ENCODE measurements at places on chromosomes 13 and 19. TPM values are rescaled to one million over a fixed set of nuclear protein-coding genes. Genes with fewer than 3 reads are reported as not detected.

DNA sequence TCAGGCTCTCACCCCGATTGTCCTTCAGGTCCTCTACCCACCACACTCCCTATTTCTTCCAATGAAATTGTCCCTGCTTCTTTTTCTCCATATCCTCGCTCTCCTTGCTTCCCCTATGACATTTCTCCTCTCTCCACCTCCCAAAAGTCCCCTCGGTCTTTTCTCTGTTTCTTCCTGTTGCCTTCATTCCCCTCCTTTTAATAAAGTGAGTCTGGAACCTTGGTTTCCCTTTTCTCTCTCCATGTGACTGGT, 676 bp upstream of the ZNF574 start:
- DNase-seq: no peak

GRCh38 chr13:34719060-34719875, 222.8 kb upstream of the NBEA start:
- DNase-seq: no peak

DNA sequence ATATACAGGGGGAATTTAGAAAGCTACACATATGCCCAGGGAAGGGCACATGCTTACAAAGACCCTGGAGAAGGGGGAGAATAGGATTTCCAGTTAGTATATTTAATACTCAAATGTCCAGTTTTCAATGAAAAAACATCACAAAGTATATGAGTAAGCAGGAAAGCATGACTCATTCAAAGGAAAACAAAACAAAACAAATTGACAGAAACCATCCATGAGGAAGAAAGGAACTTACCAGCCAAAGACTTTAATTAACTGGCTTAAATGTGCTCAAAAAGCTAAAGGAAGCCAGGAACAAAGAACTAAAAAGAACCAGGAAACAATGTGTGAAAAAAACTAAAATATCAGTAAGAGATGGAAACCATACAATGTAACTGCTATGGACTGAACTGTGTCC, 716.2 kb upstream of the ARGLU1 start:
- DNase-seq: no peak

DNA sequence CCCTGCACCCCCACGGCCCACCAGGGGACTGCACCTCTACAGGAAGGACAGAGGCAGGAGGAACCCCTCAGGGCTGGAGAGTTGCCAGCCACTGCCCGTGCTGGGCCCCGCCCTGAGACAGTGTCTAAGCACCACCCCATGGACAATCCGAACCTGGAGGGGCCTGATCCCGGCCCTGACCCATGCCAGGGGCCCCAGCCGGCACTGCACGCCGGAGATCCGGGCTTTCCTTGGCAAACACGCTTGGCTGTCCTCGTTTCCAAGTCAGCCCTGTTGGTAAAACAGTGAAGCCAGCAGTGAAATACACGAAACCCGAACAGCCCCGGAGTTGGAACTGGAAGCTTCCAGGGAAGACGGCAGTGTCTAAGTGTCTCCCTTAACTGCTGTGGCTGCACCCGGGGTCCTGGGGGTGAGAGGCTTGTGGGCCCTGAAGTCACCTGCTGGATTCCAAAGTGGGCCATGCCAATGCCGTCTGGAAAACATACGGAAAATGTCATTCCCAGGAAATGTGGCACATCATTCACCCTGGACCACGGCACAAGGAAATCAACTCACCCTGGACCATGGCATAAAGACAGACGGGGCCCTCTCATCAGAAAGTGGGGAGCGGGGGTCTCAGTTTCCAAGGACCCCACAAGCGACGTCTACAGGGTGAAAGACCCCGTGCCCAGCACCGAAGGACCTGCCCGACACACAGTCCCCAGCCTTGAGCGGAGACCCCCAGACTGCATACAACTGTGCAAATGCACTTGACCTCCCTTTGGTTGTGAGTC, 30.9 kb downstream of the RASA3 start:
- DNase-seq: no peak

Gene S1PR5
- total RNA-seq: not detected

DNA sequence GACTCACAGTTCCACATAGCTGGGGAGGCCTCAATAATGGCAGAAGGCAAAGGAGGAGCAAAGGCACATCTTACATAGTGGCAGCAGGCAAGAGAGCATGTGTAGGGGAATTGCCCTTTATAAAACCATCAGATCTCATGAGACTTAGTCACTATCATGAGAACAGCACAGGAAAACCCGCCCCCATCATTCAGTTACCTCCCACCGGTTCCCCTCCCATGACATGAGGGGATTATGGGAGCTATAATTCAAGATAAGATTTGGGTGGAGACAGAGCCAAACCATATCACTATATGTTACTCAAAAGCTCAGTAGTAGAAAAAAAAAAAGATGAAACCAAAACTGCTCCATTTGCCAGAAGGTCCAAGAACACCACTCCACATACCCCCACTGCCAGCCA, 58.5 kb downstream of the DNAJC15 start:
- no peak for DNase-seq

- no peak for DNase-seq
These were observed 304.5 kb downstream of the KCNRG start for GRCh38 chr13:50319635-50320255.

DNA sequence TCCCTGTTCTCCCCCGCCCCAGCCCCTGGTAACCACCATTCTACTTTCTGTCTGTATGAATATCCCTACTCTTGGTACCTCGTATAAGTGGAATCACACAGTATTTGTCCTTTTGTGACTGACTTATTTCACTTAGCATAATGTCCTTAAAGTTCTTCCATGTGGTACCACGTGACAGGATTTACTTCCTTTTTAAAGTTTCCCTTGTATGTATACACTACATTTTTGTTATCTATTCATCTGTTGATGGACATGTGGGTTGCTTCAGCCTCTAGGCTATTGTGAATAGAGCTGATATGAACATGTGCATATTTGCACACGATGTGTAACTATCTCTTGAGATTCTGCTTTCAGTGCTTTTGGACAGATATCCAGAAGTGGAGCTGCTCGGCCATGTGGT, 59.6 kb upstream of the GJB6 start:
- DNase-seq: no peak

Gene TUBA3C
- not detected for total RNA-seq

DNA sequence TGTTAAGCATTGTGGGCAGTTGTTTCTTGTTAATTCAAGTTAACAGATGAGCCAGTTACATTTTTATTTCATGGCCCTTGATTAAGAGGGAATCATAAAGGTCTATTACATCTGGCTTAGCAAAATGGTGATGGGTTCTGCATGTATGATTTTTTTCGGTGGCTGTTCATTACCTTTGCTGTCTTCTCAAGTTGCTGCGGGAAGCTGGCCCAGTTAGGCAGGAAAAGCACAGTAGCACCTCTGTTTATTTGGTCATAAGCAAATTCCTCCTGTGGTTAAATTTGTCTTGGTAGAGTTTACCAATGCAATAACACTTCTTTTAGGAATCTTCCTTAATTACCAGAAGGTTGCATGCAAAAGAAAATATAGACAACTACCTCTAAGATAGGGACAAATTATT, 104.5 kb downstream of the FRY start:
- DNase-seq: no peak

Gene EPS8L1
- total RNA-seq: 6.0 TPM

Gene ZNF90
- 4.6 TPM for total RNA-seq

- no peak for DNase-seq
These were observed 56.3 kb upstream of the DCT start for GRCh38 chr13:94535775-94536174.

All from activated T-helper 1 cell treated with anti-CD3 and anti-CD28 coated beads, Interleukin-12 subunit alpha, Interleukin-12 subunit beta, Interleukin-2, Interleukin-4 antibody, amounts not matched to agents 30 ng/mL and 10 ng/mL and 1 ng/mL, durations not matched to agents 14 hours and 24 hours and 36 hours (primary cell).